Effector memory CD4-positive, alpha-beta T cell (primary cell): ENCODE measurements at places on chromosomes 7 and 10.

GRCh38 chr7:151905766-151906165 lies 28.9 kb upstream of the PRKAG2 start:
- DNase-seq, result no peak

DNA sequence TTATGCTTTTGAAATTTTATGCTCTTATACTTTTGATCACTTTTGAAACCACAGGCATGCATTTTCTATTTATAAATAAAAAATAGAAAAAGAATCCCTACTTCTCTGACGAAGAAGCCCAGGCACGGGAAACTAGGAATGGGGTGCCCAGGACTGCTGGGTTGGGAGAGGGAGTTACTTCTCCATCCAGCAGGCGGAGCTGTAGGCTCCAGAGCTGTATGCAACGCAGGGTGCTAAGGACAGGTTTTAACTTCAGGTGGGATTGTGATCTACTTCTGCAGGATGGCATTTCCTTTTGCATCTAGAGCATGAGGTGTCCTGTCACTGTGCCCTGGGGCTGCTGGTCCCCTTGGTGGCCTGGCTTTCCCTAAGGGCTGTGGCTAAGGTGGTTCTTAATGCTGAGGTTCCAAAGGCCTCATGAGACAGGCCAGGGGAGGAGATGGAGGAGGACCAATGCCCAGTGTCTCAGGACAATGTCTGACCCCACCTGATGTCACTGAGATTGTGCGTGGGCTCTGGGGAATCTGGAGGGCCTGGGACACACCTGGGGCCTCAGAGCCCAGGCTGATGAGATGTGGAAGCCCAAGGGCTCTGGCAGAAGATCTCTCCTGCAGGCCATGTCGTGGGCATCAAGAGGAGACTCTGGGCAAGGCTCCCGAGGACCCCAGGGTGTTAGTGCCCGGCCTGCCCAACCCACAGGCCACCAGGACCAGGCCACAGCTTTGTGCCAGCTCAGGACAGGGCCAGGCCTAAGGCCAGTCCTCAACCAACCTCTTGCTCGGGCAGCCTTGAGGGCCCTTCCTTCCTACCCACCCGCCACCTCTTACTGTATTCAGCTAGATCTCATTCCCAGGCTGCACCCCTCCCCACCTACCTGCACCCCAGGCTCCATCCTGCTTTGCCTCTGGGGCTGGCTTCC lies 507 bp downstream of the CCDC201 start:
- DNase-seq, result no peak

- no peak for DNase-seq
Measured at GRCh38 chr10:95697429-95697828, 3.7 kb upstream of the TCTN3 start.

- DNase-seq, result peak; percentile 23
Measured at GRCh38 chr10:118241229-118242137, 100.6 kb downstream of the FAM204A start.

DNA sequence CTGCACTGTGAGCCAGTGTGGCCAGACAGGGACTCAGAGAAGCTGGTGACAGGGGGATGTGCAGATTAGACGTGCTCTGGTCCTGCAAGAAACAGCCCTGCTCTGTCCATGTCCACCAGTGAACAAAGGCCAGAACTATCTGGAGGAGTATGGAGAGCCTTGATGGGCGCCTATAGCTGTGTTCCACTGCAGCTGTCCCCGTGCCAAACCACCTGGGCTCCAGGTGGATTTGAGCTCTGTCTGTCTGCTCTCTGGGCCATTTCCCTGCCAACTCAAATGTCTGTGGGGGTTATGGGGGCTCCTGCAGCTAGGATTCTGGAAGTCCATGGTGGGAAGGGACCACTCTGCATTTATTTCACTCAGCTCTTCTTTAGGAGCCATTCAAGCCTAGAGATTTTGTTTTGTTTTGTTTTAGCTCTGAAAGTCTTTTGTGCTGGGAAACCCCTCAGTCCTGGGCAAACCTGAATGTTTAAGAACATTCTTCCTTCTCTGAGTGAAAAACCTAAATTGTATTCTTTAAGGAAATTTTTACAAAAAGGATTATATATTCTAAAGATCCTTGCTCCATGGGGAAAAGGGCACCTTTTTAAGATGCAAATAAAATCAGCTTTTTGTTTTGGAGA lies 1039.5 kb upstream of the SORCS1 start:
- no peak for DNase-seq

GRCh38 chr7:18283045-18283444 lies 212.5 kb upstream of the HDAC9 start:
- DNase-seq, result no peak

GRCh38 chr10:124262234-124262865 lies 156.4 kb downstream of the OAT start:
- no peak for DNase-seq

- DNase-seq, result no peak
Measured at GRCh38 chr7:81877890-81878289, 108.0 kb upstream of the HGF start.

DNA sequence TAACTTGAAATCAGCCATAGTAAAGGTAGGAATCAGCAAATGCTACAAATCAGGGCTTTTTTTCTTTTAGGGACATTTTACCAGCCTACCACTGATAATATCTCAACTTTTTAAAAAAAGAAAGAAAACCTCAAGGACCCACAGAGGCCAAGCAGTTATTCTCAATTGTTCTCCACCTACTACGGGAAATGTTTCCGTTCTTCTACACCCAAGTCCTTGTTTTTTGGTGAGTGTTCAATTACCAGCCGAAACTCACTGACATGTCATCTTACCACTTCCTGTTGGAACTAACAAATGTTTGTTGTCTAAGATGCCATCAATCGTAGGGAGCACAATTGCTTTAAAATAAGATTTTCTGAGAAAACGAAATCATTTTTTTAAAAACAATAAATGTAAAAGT lies 50.2 kb upstream of the CDK1 start:
- peak; percentile 2 for DNase-seq

- no peak for DNase-seq
Measured at GRCh38 chr7:45125193-45125904, 13.9 kb upstream of the TBRG4 start.

DNA sequence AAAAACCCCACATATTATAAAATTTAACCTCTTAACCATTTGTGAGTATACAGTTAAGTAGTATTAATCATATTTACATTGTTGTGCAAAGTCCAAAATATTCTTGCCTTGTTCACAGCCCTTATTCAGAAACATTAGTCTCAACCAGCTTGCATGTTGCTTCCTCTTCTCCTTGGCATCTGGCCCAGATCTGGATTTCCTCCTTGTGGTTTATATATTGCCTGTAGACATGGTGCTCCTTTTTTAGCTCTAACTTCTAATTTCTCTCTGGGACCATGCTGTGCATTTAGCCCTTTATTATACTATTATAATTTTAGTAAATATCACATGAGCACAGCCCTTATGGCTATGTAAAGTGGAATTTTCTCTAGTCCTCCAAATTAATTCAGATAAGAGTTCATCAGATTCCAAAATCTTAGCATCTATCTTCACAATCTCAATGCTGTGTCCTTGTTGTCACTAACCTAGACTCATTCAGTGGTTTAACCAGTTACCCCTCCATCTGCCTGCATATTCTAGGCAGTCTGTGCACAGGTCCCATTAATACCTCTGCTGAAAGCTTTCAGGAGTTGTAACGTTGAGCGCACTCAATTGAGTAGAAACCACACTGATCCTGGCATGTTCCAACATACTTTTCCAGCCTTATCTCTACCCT lies 7.9 kb downstream of the CPED1 start:
- no peak for DNase-seq

DNA sequence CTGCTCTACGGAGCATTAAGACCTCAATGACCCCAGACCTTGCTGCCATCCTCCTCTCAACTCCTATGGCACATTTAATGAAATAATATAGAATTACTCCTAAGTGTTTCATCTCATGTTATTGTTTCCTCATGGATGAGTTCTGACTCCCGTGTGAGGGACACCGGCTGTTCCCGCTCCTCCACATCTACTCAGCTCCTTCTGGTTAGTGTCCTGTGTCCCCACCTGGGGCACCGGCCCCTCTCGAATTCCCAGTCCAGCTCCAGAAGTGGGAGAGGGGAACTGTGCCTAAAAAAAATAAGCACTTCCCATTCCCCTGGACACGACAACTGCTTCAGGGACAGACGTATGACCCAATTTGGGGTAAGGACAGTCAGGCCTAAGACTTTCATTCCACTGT lies 58.3 kb downstream of the PIP4K2A start:
- DNase-seq, result no peak

DNA sequence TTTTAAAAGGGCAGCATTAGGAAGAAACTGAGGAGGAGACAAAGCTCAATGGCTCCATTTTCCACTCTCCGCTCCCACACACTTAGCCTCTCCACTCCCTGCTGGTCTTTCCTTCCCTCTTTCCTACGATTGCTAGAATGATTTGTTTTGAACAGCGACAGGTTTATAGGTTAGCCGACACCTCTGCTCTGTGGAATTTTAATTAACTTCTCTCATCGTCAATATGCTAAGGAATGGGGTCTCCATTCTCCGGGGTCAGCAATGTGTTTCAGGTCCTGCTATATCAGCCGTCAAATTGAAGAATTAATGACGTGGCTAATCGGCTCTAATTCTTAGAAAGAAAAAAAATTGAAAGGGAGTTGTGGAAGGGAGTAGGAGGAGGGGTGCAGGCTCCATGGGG lies 28.9 kb downstream of the FBXW4 start:
- DNase-seq, result no peak
